Lower lobe of right lung (tissue), 2 donors: ENCODE measurements at places on chromosomes 1 and 21. TPM values are rescaled to one million over a fixed set of nuclear protein-coding genes. Genes with fewer than 3 reads are reported as not detected.

- H3K27me3 ChIP-seq: no peaks in the 10 kb centered on the region
- DNase-seq: no peak
- no peaks in the 10 kb centered on the region for H3K4me1 ChIP-seq
Observed at GRCh38 chr1:216788671-216789070, 65.4 kb upstream of the ESRRG start.

DNA sequence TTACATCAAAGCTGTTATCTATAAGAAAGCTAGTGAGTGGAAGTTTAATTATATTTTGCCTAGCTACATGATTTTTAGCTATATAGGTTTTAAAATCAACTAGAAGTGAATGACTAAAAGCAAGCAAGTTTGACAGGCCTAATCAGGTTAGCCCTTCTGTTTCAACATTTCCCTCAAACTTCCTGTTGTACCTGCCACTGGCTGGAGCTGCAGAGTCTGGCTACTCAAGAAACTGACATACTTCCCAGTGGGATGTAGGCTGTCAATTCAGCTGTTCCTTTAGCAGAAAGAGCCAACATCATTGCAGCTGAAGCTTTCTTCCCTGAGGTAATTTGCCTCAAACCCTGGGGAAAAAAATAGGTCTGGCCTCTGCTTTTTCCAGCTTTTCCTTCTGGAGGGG is 87.1 kb upstream of the TNR start:
- no peaks in the 10 kb centered on the region for H3K4me1 ChIP-seq
- H3K4me3 ChIP-seq: no peak overlapping the region
- no peaks in the 10 kb centered on the region for H3K36me3 ChIP-seq
- no peaks in the 10 kb centered on the region for H3K27me3 ChIP-seq
- no peak overlapping the region for H3K27ac ChIP-seq

GRCh38 chr1:11345971-11346715 is 73.1 kb downstream of the UBIAD1 start:
- H3K27ac ChIP-seq: no peak overlapping the region
- no peak overlapping the region for H3K4me3 ChIP-seq
- peaks cover 28% of the 10 kb centered on the region for H3K27me3 ChIP-seq
- no peaks in the 10 kb centered on the region for H3K36me3 ChIP-seq
- DNase-seq: no peak

DNA sequence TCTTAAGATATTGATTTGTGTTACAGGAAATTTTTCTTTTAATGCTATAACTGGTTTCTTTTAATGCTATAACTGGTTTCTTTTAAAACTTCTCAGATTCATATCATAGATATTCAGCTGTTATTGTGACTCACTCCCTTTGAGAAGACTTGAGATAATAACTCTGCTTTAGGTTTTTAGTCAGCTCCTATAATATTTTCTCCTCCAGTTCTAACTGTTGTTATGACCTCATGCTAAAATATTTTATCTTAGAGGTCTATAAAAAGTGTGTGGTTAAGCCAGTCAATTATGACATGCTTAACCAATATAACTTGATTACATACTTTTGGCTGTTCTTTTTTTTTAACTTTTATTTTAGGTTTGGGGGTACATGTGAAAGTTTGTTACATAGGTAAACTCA is 280.2 kb downstream of the PTGER3 start:
- no peak overlapping the region for H3K4me3 ChIP-seq
- DNase-seq: no peak
- no peaks in the 10 kb centered on the region for H3K27me3 ChIP-seq
- no peaks in the 10 kb centered on the region for H3K36me3 ChIP-seq
- H3K27ac ChIP-seq: no peak overlapping the region
- H3K4me1 ChIP-seq: no peaks in the 10 kb centered on the region

DNA sequence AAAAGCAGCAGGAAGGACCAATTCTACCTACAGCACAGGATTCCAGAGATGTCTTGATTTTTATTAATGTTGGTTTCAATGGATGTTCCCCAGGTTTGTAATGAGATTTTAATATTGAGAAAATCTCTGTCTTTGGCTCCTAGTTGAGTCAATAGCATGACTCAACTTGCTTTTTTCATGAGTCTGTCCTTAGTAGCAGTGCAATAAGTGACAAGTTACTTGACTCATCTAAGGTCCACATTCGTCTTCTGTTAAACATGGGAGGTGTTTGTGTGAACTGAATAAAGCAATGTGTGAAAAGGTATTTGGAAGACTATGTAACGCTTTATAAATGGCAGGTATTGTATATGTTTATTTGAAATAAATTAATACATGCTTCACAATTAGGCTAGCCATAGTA is 645.0 kb upstream of the PTBP2 start:
- no peaks in the 10 kb centered on the region for H3K27me3 ChIP-seq
- no peak overlapping the region for H3K4me3 ChIP-seq
- no peak overlapping the region for H3K27ac ChIP-seq
- no peaks in the 10 kb centered on the region for H3K4me1 ChIP-seq
- no peak for DNase-seq

GRCh38 chr1:2253797-2254480 is 25.8 kb downstream of the SKI start:
- peak overlapping the region; percentile 80 for H3K27ac ChIP-seq
- no peak overlapping the region for H3K4me3 ChIP-seq
- DNase-seq: no peak
- no peaks in the 10 kb centered on the region for H3K27me3 ChIP-seq
- H3K4me1 ChIP-seq: peaks cover 90% of the 10 kb centered on the region
- H3K36me3 ChIP-seq: no peaks in the 10 kb centered on the region

Gene SYCP1
- not detected for total RNA-seq
